ENCODE measurements at places on chromosomes 1 and 21. TPM values are rescaled to one million over a fixed set of nuclear protein-coding genes. Genes with fewer than 3 reads are reported as not detected.

DNA sequence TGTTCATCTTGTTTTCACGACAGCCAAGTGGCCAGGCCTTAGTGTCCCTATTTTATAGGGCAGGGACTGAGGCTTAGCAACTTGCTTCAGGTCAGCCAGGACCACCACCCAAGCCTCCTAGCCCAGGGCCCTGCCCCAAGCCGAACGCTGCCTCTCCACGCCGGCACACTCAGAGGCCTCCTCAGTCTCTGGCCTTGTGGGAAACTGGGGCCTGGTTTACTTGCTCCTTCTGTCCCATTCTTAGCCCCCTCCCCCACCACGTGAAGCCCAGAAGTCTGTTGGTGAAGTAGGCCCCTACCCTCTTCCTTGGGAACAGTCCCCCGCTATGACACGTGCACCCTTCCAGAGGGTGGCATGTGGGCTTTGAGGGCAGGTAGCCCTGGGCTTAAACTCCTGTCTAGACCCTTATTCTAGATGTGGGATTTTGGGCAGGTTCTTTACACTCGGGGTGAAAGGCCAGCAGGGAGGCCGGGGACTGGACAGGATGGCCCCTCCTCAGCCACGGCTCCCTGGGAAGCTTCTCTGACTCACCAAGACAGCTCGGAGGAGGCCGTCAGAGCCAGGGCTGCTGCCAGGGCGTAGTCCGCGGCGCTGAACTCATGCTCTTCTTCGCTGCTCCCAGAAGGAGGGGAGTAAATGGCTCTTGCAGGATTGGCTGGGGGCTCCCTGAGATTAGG, 4.3 kb downstream of the MYOM3 start:
- no peak for DNase-seq

IL10RB gene
- 28.4 TPM for total RNA-seq

C1orf115 gene
- total RNA-seq, result 21.2 TPM

DNA sequence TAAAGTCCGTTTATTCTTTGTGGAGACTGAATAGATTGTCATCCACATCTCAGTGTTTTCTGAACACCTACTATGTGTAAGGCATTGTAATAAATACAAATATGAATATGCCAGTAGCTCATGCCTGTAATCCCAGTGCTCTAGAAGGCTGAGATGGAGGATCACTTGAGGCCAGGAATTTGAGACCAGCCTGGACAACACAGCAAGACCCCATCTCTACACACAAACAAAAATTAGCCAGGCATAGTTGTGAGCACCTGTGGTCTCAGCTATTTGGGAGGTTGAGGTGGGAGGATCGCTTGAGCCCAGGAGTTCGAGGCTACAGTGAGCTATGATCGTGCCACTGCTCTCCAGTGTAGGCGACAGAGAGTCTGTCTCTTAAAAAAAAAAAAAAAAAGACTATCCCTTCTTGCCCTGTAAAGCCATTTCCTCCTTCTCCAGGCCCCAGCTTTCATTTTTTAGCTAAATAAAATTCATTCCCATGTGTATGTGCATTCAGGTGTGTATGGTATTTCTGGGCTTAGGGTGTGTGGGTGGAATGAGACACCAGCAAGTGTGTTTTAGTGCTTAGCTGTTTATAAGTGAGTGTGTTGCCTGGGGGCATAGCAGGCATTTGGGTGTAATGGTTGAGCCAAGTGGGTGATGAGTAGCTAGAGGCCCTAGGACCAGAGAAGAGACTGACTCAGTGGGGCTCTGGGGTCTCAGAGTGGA, 7.8 kb downstream of the CELSR2 start:
- no peak for DNase-seq

DNA sequence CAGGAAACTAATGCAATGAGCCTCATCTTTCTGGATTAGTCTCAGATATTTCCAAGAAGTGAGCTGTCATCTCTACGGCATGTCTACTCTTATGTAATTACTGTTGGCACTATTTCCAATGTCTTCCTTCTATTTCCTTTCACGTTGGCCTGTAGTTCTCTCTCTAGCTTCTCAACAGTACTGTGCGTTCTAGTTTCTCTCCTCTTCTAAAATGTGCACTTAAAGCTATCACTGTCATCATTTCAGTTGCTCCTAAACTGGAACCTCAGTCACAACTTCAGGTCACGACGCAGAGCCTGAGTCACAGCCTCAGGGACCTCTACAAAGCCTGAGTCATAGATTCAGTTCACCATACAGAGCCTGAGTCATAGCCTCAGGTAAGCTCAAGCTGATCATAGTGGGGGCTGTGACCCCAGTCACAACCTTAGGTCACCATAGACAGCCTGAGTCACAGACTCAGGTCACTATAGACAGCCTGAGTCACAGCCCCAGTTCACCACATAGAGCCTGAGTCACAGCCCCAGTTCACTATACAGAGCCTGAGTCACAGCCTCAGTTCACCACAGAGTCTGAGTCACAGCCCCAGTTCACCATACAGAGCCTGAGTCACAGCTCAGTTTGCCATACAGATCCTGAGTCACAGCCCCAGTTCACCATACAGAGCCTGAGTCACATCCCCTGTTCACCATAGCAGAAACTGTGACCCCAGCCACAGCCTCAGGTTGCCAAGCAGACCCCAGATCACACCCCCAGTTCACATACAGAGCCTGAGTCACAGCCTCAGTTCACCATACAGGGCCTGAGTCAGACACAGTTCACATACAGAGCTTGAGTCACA, 13.0 kb downstream of the WNT9A start:
- peak; percentile 45 for DNase-seq

- DNase-seq, result peak; percentile 91
These were observed 34.0 kb downstream of the ZNF697 start for GRCh38 chr1:119613769-119614720.

All from aorta (tissue), 5 donors.